D721Med (cell line): ENCODE measurements at places on chromosomes 5 and 9.

DNA sequence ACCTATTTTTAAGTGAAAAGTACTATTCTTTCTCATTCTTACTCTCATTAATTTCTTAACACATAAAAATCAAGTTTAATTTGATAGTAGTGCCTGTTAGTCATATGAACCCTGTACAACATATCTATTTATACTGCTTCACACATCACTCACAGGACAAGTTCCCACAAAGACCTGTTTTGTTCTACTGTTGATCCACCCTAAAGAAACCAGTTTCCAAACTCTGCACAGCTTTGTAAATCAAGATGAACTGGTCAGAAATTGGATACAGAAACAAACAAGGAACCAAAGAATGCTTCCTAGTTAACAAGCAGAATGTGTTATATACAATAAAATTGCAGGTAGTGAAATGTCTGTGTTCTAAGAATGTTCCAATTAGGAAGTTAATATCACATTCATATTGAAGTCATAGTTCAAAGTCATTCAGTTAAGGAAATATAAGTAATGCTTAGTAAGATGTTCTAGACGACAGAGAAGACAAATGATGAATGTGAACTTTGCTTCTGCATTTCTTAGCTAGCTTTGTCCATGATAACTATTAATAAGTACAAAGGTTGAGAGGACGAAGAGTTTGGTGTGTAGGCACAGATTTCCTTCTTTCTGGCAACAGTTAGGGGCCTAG, 33.4 kb downstream of the C9orf85 start:
- no peak for DNase-seq

GRCh38 chr9:88996921-88997235, 5.6 kb downstream of the S1PR3 start:
- no peak for DNase-seq

DNA sequence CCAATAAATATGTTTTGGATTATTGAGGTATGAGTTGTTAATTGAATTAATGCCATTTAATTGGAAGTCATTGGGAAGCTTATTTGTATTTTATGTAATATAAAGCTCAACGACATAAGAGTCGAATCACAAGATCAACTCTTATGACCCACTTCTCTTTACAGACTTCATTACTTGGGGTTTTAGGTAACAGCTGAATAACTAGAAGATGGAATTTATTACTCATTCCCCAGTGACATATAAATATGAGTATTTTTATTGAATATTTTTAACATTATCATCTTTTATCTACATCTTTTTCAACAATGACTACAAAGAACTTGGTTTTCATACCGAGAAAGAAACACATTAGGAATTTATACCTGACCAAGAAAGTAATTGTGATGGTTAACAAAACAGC, 21.1 kb downstream of the HMGCR start:
- DNase-seq: no peak

GRCh38 chr9:30796764-30797163, 1587.7 kb upstream of the ACO1 start:
- no peak for DNase-seq

- DNase-seq: no peak
These were observed 27.7 kb upstream of the GGTA1 start for GRCh38 chr9:121527371-121527770.

DNA sequence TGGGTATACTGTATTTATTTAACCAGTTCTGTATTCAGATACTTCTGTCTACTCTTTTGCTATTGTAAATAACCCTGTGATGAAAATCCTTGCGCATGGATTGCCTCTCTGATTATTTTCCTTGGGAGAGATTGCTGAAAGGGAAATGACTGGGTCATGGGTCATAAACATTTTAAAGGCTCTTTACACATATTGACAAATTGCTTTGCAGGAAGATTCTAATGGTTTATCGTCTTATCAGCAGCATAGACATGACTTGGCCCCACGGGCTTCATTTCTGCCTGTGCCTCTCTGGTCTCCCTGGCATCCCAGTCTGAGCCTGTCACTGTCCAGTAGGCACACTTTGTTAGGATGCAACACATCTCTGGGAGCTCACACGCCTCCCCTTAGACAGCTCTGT, 52.3 kb downstream of the RGS3 start:
- DNase-seq: no peak

- no peak for DNase-seq
These were observed 28.1 kb downstream of the NEK6 start for GRCh38 chr9:124285903-124286291.

- no peak for DNase-seq
These were observed at the start of gene DOCK8 for GRCh38 chr9:214648-215493. Gene DOCK8, plus strand, starts transcription at chr9:214865. Its CDS starts 112 bp downstream, at chr9:214977.

- no peak for DNase-seq
These were observed 7.6 kb upstream of the OTULIN start for GRCh38 chr5:14656898-14657297.

GRCh38 chr9:86062845-86063693, 36.3 kb downstream of the GOLM1 start:
- no peak for DNase-seq

DNA sequence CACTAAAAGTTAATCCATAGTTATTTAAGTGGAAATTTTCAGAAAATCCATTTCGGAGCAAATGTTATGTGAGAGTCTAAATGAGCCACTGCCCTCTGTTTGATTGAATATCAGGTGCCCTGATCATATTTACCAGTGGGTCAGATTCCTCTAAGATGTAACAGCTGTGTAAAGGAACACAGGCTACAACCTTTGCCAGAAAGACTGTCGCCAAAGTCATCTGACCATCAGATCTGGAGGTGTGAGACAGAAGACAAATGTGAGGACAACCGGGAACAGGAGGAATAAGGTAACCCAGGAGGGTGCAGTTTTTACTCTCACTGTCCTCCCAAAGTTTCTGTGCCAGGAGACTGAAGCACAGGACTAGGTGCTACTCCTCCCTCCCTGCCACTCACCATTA, 90.8 kb downstream of the CAAP1 start:
- DNase-seq: no peak

DNA sequence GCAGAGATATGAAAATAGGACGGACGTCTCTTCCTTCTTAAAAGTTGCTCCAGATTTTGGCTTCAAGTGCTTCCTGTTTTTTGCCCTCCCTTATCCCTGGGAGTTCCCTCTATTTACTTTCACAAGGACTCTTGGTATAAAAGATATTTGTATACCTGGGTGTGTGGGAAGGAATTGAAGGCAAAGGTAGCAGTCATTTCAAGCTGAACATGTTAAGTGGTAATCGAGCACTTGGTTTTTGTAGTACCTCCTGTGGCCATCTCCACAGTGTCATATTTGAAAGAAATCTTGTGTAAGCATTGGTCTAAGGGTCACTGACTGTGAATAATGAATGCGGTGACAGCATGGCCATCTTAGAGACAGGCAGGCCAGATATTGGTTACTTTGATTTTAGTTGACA, 593.6 kb downstream of the MTRR start:
- DNase-seq: no peak

- DNase-seq: no peak
These were observed 75.3 kb upstream of the BARHL1 start for GRCh38 chr9:132506977-132507669.

GRCh38 chr9:138103849-138104206, 226.2 kb downstream of the CACNA1B start:
- DNase-seq: no peak

DNA sequence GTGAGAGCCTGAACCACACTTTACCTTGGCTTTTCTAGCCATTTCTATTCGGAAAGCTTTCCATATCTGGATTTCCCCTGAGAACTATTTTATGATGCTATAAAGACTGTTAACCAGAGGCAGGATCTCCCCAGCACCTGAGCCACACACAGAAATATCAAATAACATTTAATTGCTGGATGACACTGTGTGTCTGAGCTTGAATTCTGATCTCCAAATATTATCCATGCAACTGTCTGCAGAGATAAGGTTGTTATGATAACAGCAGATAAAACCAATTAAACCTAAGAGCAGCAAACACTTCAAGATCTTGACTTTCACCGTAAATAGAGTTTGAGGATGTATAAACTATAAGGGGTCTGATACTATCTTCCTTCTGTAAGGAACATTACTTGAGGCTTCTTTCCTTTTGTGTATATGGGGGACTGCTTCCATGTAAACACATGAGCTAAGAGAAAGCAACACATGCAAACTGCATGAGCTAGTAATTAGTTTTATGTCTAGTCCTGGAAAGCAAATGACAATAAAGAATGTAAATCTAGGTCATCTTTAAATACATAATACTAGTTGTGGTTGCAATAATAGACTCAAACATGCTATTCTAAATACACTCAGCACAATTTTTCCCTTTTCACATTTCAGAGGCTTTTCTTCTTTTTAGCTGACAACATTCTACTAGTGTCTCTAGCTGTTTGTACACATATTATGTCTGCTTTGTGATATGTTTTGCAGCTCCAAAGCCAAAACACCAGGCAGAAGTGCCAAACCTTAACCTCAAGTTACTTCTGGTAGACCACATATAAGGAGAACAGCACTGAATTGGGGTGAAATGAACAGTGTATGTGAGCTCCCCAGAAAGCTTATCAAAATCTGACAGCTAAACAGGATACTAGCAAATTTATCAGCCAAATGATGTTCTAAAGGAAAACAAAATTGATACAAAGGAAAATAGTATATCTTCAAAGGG, 136.5 kb downstream of the EFNA5 start:
- DNase-seq: no peak

DNA sequence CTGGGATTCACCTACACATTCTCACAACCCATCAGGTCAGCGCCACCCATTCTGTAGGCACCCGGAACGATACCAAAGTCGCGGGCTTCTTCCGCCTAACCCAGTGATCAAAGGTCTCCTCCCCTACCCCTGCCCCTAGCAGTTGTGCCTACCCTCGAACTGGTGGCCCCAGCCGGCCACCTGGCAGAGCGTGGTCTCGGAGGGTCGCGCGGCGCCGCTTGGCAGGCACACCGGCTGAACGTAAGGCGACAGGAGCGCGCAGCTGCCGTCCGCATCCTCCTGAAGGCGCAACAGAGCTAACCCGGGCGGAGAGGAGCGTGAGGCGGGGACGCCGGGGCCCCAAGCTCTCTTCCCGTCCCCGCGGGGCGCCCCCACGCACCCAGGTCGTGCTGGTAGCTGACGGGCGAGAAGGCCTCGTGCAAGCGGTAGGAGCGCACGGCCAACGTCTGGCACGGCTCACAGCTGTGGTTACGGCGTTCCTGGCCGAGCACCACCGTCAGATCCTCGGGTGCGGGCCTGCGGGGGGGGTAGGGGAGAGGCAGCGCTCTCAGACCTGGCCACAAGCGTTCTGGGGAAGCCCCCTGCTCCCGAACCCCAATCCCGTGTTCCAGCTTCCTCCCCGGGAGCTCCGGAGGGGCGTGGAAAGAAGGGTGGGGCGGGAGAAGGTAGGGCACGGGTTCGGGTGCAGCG, 2.8 kb upstream of the PFN3 start:
- DNase-seq: no peak

DNA sequence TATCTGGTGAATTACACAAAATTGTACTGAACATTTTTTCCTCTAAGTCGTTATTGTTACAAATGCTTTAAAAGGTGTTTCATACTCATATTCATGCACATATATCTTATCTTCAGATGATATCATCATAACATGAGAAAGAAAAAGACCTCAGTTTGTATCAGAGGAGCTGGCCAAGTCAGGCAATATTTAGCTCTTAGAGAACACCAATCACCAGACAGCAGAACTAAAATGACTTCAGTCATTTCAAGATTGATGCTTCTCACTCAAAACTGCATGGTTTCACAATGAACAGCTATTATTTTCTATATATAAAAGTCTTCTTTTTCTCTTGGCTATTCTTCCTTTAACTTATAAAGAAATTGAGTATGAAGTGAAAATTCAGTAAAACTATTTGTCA, 44.6 kb downstream of the TSSK1B start:
- DNase-seq: no peak

- DNase-seq: peak; percentile 65
These were observed at the start of gene GSN for GRCh38 chr9:121267689-121268597. Gene GSN, plus strand, starts transcription at chr9:121268162. Its CDS starts 33,810 bp downstream, at chr9:121301972.

DNA sequence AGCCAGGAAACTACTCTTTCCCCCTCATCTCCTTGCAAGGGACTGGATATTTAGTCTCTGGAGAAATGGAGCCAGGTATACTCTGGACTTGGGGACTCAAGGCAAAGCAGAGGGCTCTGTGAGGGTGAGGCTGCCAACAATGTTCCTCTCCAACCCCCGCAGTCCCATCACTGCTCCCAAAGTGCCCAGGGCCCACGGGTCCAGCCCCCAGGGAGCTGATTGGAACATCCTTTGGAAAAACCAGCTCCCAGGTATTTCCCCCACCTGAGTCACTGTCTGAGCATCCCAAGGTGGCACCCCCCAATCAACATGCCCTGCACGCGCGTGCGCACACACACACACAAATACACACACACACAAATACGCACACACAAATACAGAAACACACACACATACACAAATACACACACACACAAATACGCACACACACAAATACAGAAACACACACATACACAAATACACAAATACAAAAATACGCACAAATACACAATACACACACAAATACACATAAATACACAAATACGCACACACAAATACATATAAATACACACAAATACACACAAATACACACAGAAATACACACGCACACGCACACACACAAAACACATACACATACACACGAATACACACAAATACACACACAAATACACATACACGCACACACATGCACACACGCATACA, 137.4 kb downstream of the DAB2IP start:
- no peak for DNase-seq

DNA sequence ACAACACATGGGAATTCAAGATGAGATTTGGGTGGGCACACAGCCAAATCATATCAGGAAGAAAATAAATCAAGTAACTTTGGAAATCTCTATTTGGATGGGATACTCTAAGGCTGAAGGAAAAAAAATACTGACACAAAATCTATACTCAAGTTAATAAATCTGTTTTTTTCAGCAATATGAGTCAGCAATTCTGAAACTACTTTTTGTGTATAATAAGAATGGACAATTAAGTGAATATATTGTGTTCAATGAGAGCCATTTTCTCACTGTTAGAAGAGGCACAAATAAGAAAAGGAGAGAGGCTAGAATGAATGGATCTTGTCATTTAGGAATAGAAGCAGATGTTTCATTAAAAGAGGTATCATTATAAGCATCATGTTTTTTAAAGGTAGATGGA, 651.0 kb downstream of the TAF11L14 start:
- no peak for DNase-seq

- DNase-seq: no peak
These were observed 3.9 kb upstream of the MEF2C start for GRCh38 chr5:88886746-88887341.

- DNase-seq: no peak
These were observed 8.4 kb upstream of the HAND1 start for GRCh38 chr5:154486427-154486866.

DNA sequence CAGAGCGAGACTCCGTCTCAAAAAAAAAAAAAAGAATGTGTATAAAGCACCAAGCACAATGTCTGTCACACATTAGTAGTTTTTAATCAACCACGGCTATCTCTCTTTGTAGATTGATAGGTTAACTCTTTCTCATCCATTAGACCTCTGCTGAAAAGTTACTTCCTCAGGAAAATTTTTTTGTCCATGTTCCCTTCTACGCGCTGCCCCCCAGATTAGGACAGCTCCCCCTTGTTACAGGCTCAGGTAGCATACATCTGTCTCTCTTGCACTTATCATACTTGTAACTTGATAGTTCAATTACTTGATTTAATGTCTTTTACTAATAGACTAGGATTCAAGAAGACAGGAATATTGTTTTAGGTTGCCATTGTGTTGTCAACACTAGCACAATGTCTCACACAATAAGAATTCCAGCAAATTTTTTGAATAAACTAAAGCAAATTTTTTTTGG, 1.5 kb downstream of the SPDL1 start:
- DNase-seq: no peak
